ENCODE measurements at places on chromosomes 3 and 15. TPM values are rescaled to one million over a fixed set of nuclear protein-coding genes. Genes with fewer than 3 reads are reported as not detected.
A peak's percentile ranks its signal among the peaks of the same experiment; 100 is the strongest.

TPRG1 gene
- 3.0 TPM for total RNA-seq

ADGRG7 gene
- not detected for total RNA-seq

NLGN1 gene
- total RNA-seq: not detected

RNF111 gene
- total RNA-seq: 25.8 TPM

TRA2B gene
- 75.7 TPM for total RNA-seq

CAMK2N2 gene
- total RNA-seq: 3.9 TPM

CPN2 gene
- total RNA-seq: not detected

GABPB1 gene
- total RNA-seq: 16.9 TPM

- no peak for DNase-seq
- peaks cover 28% of the 10 kb centered on the region for H3K4me1 ChIP-seq
- peak overlapping the region; percentile 72 for H3K27ac ChIP-seq
- H3K4me3 ChIP-seq: no peak overlapping the region
- no peaks in the 10 kb centered on the region for H3K27me3 ChIP-seq
These were observed 67.5 kb upstream of the TJP1 start for GRCh38 chr15:29889542-29890329.

GRCh38 chr15:41341519-41341918 is 8.8 kb downstream of the NUSAP1 start:
- H3K36me3 ChIP-seq: peaks cover 4% of the 10 kb centered on the region
- H3K27me3 ChIP-seq: no peaks in the 10 kb centered on the region
- H3K27ac ChIP-seq: no peak overlapping the region
- DNase-seq: no peak

DNA sequence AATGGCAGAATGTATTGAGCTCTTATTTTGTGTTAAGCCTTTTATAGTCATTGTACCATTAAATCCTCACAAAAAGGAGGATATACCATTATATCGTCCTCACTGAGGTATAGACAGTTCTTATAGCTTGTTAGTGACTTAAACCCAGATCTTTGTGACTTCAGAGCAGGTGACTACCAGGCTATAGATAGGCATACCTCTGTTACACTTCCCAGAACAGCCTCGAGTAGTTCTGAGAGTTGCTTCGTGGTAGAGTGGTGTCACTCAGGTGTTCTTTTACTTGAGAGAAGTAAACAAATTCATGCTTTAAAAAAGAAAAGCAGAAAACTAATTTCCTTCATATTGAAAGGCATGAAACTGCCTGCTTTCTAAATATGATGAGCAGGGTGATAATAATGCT is 59.9 kb downstream of the SEC22A start:
- peaks cover 14% of the 10 kb centered on the region for H3K36me3 ChIP-seq
- no peak for DNase-seq
- peaks cover 7% of the 10 kb centered on the region for H3K4me1 ChIP-seq
- no peaks in the 10 kb centered on the region for H3K27me3 ChIP-seq

DNA sequence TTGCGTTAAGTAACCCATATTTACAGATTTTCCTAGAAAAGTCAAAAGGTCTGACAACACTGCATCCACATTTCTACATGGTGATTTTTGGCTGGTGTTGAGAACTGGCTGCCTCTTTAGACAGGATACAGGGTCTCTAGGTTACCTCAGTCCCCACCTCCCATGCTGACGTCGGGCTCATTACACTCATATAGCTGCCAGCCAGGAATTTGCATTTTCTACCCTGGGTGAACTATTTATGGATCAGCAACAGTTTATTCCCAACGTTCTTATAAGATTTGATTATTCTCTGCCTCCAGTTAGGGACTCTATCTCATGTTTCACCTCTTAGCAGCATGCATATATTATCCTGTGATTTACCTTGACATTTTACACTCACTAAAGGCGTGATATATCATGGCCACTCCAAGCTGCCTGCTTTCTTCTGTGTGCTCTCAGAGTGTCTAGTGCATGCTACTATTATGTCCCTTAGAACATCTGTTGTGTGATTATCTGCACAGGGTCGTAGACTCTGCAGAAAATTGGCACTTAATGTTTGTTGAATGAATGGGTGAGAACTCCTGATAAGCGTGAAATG is 49.0 kb downstream of the CLDN11 start:
- H3K27me3 ChIP-seq: peaks cover 4% of the 10 kb centered on the region
- no peak for DNase-seq
- H3K4me1 ChIP-seq: peaks cover 3% of the 10 kb centered on the region
- H3K4me3 ChIP-seq: no peak overlapping the region
- no peaks in the 10 kb centered on the region for H3K36me3 ChIP-seq

DNA sequence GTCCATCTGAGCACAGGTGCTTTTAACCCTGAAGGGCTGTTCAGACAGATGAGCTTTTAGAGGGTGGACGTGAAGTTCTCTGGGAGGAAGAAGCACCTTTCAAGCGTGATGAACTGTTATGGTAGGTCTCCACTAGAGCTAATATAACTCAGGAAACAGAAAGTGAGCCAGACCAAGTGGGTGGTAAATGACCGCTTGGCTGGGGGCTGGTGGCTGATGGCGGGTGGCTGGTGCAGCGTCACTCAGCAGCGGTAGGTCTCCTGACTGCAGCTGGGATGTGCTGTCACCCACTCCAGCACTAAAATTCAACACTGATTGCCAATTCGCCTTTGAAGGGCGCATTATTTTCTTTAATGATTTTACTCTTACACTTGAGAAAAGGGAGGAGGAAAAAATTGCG is 31.2 kb upstream of the LACTB start:
- no peak for DNase-seq
- no peak overlapping the region for H3K4me3 ChIP-seq
- H3K27me3 ChIP-seq: no peaks in the 10 kb centered on the region

GRCh38 chr15:52559575-52559974 is 9.3 kb downstream of the ARPP19 start:
- no peaks in the 10 kb centered on the region for H3K27me3 ChIP-seq
- DNase-seq: no peak
- H3K4me3 ChIP-seq: no peak overlapping the region
- peaks cover 70% of the 10 kb centered on the region for H3K4me1 ChIP-seq
- H3K27ac ChIP-seq: peak overlapping the region; percentile 28
- H3K36me3 ChIP-seq: peaks cover 2% of the 10 kb centered on the region

DNA sequence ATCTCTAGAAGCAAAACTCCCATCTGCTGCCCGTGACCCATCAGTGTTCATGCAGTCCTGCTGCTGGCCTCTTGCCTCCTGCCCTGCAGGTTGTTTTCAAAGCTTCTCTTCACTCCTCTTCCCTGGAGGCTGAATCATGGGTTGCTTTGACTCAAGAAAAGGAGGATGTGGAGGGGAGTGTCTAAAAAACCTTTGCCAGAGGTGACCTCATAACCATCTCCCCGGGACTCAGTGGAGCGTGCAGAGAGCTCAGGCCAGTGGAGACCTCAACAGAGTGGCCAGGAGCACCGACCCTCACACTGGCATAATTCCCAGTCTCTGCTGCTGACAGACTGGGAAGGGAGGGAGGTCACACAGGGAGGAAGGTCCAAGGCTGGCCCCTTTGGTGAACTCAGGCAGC is 60.9 kb upstream of the ITGA11 start:
- H3K27ac ChIP-seq: peak overlapping the region; percentile 91
- H3K36me3 ChIP-seq: peaks cover 1% of the 10 kb centered on the region
- no peak for DNase-seq

GRCh38 chr15:40763801-40764628 is at the start of gene GCHFR:
TSS of gene GCHFR (plus strand) at chr15:40764068. CDS start at chr15:40764181, 113 bp downstream.
- no peaks in the 10 kb centered on the region for H3K36me3 ChIP-seq
- peak within 1 kb of the TSS; percentile 69 for H3K27ac ChIP-seq
- no peak for DNase-seq
- peak within 1 kb of the TSS; percentile 75 for H3K4me3 ChIP-seq
- H3K27me3 ChIP-seq: peaks cover 3% of the 10 kb centered on the region

GRCh38 chr3:44948239-44948638 is 27.7 kb downstream of the ZDHHC3 start:
- peaks cover 7% of the 10 kb centered on the region for H3K36me3 ChIP-seq
- peaks cover 2% of the 10 kb centered on the region for H3K4me1 ChIP-seq
- no peak for DNase-seq
- H3K4me3 ChIP-seq: no peak overlapping the region

DNA sequence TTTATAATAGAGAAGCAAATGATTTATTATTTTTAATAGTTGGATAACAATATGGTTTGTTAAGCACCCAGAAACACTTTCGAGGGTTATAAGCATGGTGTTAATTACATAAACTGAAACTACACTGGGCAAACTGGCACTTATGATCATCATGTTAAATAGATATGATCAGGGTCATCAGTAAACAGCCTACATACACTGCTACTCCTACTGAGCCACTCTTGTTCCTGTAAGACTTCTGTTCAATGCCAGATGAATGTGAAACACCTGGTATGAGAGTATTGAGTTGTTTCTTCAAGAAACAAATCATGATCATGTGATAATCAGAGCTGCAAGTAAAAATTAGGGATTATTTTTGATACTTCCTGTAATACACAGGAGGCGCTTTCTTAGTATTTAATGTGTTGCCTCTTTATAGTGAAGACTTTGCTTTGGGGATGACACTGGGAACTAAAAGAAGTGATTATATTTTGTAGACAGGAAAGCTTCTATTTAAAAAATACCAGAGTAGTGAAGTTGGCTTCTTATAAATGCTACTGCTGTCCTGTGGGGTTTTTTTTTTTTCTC is 32.3 kb upstream of the UTS2B start:
- no peak overlapping the region for H3K27ac ChIP-seq
- H3K27me3 ChIP-seq: no peaks in the 10 kb centered on the region
- no peak overlapping the region for H3K4me3 ChIP-seq
- H3K4me1 ChIP-seq: peaks cover 37% of the 10 kb centered on the region
- DNase-seq: no peak

GRCh38 chr3:135806317-135806716 is 159.2 kb upstream of the PPP2R3A start:
- no peaks in the 10 kb centered on the region for H3K4me1 ChIP-seq
- DNase-seq: no peak
- no peaks in the 10 kb centered on the region for H3K36me3 ChIP-seq

- H3K36me3 ChIP-seq: no peaks in the 10 kb centered on the region
- no peak overlapping the region for H3K27ac ChIP-seq
- no peak overlapping the region for H3K4me3 ChIP-seq
- no peaks in the 10 kb centered on the region for H3K27me3 ChIP-seq
- DNase-seq: no peak
These were observed 192.1 kb upstream of the TTC14 start for GRCh38 chr3:180409883-180410282.

DNA sequence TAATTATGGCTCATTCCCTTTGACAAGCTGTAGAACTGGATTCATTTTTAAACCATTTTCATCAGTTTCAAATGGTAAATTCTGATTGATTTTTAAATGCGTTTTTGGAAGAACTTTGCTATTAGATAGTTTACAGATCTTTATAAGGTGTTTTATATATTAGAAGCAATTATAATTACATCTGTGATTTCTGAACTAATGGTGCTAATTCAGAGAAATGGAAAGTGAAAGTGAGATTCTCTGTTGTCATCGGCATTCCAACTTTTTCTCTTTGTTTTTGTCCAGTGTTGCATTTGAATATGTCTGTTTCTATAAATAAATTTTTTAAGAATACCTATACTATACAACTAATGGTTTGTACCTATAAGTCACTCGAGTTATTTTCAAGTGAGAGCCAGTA is 62.7 kb downstream of the PXYLP1 start:
- no peaks in the 10 kb centered on the region for H3K27me3 ChIP-seq
- peak overlapping the region; percentile 76 for H3K27ac ChIP-seq
- no peak for DNase-seq
- peaks cover 10% of the 10 kb centered on the region for H3K36me3 ChIP-seq
- peaks cover 40% of the 10 kb centered on the region for H3K4me1 ChIP-seq

- H3K4me3 ChIP-seq: no peak overlapping the region
- no peak overlapping the region for H3K27ac ChIP-seq
- peaks cover 31% of the 10 kb centered on the region for H3K27me3 ChIP-seq
- H3K36me3 ChIP-seq: no peaks in the 10 kb centered on the region
These were observed 2.9 kb upstream of the GMNC start for GRCh38 chr3:190865419-190865818.

- H3K27ac ChIP-seq: no peak overlapping the region
- H3K4me1 ChIP-seq: peaks cover 4% of the 10 kb centered on the region
- H3K27me3 ChIP-seq: no peaks in the 10 kb centered on the region
- H3K36me3 ChIP-seq: no peaks in the 10 kb centered on the region
These were observed 17.9 kb upstream of the NR2C2 start for GRCh38 chr3:14929310-14930074.

DNA sequence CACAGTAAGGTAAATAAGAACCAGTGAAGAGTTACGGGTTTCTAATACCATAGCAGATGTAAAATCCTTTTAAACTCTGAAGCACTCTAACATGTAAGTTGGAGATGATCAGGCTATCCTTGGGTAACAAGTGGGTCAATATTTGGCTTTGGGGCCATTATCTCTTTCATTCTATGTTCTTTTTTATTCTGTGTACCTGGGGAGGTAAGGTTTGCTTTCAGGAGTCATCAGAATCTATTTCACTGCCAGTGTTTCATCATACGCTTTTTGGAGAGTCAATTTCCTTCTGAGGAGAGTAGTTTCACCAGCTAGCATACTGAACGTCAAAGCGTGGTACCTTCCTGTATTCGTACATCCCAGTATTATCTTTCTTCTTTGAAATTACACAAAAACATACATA is 166.5 kb downstream of the GMNC start:
- H3K4me3 ChIP-seq: no peak overlapping the region
- no peak overlapping the region for H3K27ac ChIP-seq
- H3K4me1 ChIP-seq: peaks cover 33% of the 10 kb centered on the region
- no peak for DNase-seq
- H3K27me3 ChIP-seq: no peaks in the 10 kb centered on the region

GRCh38 chr3:185552358-185552877 is at the start of gene LIPH:
TSS of gene LIPH (minus strand) at chr3:185552588. CDS start at chr3:185552471, 117 bp downstream.
- DNase-seq: no peak
- H3K4me3 ChIP-seq: no peak within 1 kb of the TSS
- peaks cover 22% of the 10 kb centered on the region for H3K4me1 ChIP-seq
- no peak within 1 kb of the TSS for H3K27ac ChIP-seq
- H3K36me3 ChIP-seq: no peaks in the 10 kb centered on the region

DNA sequence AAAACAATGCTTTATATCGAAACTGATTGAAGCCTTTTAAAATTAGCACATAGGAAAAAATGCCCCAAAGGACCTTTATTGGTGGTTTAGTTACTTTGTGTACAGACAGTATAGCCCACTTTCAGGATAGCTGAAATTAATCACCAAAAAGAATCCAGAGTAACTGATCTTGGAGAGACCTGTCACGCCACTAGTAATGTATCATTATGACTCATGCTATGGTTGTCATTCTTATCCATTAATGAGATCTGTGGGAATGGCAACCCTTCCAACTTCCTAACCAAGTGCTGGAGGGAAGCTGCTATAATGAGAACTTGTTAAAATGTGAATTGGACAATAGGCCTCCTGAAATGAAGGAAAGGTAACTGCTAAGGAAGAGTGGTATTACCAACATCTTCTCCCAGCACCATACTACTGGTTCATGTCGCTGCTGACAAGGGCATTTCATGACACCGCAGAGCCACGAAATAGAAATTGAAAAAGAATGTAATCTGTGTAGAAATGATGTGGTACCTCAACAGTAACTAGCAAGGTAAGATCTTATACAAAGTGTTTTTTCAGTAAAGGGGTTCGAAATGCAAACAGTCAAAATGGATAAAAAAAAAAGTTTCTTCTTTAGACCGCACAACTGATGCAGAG is 7.1 kb upstream of the EMC4 start:
- no peak for DNase-seq
- H3K27me3 ChIP-seq: no peaks in the 10 kb centered on the region
- H3K27ac ChIP-seq: peak overlapping the region; percentile 36
- peaks cover 3% of the 10 kb centered on the region for H3K4me1 ChIP-seq
- no peaks in the 10 kb centered on the region for H3K36me3 ChIP-seq
- no peak overlapping the region for H3K4me3 ChIP-seq

- H3K27ac ChIP-seq: peak overlapping the region; percentile 72
- no peak for DNase-seq
- H3K4me1 ChIP-seq: peaks cover 67% of the 10 kb centered on the region
- peak overlapping the region; percentile 10 for H3K4me3 ChIP-seq
- H3K27me3 ChIP-seq: no peaks in the 10 kb centered on the region
These were observed 49.9 kb upstream of the PHLDB2 start for GRCh38 chr3:111809186-111809585.
